ENCODE measurements at places on chromosomes 6 and 20.

- DNase-seq, result no peak
Measured at GRCh38 chr6:150557043-150557599, 42.6 kb upstream of the PLEKHG1 start.

DNA sequence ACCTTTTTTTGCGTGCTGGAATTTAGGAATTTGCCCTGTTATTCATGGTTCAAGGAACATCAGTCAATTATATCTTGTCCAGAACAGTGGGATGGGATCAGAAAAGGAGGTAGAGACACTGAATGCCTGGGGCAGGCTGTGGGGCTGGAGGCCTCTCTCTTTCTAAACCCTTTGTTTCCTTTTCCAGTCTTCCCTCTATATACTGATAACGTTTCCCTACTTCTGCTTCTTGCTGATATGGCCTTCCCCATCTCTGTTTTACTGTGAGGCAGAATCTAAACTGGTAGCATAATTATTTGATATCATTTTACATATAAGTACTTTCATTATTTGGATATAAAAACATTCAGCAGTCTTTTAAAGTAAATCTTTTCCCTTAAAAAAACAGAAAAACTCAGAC is 67.5 kb downstream of the DNAH8 start:
- no peak for DNase-seq

GRCh38 chr20:23639490-23639958 is 1.8 kb upstream of the CST3 start:
- DNase-seq, result no peak

DNA sequence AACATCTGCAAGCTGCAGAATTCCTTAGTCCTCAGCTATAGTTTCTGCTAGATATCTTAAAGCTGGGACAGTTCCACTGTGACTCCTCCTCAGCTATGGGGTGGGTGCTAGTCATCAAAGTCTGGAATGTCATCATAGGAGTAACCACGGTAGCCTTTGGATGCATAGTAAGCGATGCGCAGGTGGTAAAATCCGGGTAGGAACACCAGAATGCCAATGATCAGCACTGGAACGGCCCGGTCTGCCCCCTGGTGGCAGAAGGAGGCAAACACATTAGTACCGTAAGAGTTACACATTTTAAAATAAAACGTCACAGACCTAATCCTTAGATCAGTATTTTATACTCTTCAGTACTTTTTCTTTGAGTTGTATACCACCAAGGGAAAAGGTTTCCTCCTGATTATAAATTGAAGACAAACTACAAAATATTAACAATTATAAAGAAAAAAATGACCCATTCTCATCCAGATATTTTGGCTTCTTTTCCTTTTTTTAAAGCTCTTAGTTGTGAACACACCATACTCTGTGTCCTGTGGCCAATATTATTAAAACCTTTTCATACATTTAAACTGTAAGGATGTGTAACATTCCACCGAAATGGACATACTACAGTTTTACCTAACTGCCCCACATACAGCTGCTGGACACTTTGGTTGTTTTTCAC is 18.9 kb downstream of the PCNA start:
- peak; percentile 54 for DNase-seq

DNA sequence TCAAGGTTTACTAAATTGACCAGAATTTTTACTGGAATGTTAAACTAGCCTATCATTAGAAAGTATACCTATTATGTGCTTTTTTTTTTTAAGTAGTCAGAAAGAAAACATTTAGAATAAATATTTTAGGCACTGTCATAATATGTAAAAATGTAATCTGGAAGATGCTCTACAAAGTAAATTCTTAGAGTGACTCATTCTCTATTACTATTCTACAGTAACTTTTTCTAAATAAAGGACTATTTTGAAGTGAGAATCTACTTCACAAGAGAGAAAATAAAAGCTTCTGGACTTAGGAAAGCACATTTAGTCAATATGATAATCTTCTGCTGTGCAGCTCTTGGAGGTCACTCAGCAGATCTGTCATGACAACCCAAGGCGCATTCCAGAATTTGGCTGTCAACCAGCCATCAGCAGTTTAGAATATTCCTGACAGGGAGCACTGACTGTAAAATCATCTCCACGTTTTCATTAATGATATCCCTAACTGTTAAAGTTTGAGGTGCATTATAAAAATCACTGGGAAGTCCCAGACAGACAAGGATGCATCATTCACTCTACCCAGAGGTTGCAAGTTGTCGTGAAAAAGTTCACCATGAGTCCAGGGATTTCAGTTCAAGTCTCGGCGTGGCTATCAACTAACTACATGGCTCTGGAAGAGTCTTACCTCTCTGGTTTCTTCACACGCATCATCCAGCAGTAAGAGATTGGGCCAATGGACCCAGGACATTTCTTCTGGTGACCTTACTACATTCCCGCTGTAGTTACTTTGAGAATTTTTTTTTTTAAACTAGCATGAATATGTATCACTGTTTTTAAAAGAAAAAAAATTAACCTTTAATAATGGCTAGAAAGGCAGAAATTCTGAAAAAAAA is 374.9 kb downstream of the GJA1 start:
- DNase-seq, result no peak

- DNase-seq, result peak; percentile 51
Measured at GRCh38 chr6:134663800-134664535, 285.9 kb downstream of the ALDH8A1 start.

GRCh38 chr20:47325242-47325641 is 31.3 kb downstream of the ZMYND8 start:
- DNase-seq, result no peak

GRCh38 chr6:156698239-156699016 is 78.8 kb upstream of the ARID1B start:
- DNase-seq, result no peak

DNA sequence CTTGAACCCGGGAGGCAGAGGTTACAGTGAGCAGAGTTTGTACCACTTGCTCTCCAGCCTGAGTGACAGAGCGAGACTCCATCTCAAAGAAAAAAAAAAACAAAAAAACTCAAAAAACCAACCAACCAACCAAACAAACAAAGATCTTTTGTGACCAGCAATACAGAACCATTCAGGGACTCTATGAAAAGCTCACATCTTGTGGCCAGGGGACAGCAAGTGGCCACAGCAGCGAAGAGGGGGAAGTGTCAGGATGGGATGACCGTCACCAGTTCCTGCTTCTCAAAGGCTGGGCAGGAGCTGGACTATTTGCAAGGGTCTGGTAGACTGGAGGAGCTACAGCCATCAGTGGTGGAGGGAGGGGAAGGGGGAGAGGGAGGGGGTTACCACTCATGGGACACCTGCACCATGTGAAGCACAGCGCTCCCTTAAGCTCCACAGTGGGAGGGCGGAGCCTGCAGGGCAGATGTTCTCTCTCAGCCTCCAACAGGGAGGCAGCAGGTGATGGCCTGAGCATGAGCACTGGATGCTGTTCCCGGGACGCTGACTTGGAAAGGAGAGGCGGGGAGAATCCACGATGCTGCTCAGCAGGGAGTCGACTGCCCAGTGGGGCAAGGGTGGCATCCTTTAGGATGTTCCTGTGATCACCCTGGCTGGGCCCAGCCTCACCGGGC is 19.7 kb upstream of the ULBP3 start:
- DNase-seq, result no peak

- DNase-seq, result no peak
Measured at GRCh38 chr6:27043244-27043643, 204.3 kb upstream of the PRSS16 start.

DNA sequence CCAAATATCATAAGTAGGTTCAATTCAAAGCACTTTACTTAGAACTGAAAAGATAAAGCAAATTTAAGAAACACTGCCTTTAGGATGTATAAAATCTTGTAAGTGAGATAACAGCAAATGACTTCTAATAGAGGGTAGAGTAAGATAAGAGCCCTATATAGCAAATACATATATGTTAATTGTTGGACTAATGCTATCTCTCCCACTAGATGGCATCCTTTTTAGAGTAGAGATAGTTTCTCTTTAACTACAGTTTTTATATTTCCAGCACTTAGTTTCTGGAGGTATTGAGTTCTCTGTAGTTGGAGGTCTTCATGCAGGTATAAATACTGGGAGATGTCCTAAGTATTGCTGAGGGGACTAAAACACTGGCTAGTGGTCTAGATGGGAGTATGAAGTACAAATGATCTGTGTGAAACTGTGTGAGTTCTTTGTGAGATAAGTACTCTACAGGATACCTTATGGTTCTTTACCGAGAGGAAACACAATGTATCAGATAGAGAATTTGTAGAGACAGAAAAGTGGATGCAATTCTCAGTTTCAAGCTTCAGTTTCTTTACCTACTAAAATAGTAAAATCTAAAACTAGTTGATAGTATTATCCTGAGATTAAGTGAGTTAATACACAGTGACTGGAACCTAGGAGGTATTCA is 399.3 kb downstream of the KHDRBS2 start:
- DNase-seq, result no peak

GRCh38 chr6:166989427-166990032 is 9.7 kb upstream of the CEP43 start:
- peak; percentile 35 for DNase-seq

GRCh38 chr6:43476746-43477145 is 624 bp upstream of the TJAP1 start:
- no peak for DNase-seq

DNA sequence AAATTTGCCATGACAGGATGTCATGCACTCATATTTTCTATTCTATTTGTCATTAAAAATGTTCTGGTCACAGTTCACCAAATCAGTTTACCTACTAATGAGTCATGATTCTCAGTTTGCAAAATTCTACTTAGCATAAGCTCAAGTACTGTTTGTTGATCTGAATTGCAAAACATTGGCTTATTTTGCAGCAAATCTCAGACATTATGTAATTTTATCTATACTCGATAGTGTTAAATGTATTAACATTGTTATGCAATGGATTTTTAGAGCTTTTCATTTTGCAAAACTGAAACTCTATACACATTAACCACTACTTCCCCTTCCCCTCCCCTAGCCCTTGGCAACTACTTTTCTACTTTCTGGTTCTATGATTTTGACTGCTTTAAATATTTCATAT is 213.8 kb upstream of the ZFP64 start:
- DNase-seq, result no peak

- no peak for DNase-seq
Measured at GRCh38 chr6:146212781-146213180, 183.9 kb downstream of the GRM1 start.

DNA sequence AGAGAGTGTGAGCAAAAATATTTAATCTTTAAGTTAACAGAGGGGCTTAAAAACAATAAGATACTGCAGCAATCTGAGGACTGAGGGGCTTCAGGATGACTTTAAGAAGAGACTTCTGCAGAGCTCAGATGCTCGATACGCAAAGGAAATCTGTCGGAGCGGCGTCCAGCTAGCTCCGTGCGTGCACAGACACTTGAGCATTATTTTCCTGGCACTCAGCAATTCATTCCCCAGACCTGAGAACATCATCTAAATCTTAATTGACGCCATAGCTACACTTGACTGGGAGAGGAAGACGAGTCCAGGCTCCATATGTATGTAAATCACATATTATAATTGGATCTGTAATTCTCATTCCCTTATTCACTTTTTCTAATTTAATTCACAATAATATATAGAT is 228.2 kb downstream of the SOD2 start:
- DNase-seq, result no peak

DNA sequence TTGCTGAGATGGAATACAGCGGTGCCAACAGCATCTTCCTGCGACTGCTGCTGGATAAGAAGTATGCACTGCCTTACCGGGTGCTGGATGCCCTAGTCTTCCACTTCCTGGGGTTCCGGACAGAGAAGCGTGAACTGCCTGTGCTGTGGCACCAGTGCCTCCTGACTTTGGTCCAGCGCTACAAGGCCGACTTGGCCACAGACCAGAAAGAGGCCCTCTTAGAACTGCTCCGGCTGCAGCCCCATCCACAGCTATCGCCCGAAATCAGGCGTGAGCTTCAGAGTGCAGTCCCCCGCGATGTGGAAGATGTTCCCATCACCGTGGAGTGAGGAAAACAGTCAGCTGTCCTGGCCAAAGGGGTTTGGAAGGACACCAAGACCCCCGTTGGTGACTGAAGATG is 9.2 kb downstream of the CCND3 start:
- no peak for DNase-seq

DNA sequence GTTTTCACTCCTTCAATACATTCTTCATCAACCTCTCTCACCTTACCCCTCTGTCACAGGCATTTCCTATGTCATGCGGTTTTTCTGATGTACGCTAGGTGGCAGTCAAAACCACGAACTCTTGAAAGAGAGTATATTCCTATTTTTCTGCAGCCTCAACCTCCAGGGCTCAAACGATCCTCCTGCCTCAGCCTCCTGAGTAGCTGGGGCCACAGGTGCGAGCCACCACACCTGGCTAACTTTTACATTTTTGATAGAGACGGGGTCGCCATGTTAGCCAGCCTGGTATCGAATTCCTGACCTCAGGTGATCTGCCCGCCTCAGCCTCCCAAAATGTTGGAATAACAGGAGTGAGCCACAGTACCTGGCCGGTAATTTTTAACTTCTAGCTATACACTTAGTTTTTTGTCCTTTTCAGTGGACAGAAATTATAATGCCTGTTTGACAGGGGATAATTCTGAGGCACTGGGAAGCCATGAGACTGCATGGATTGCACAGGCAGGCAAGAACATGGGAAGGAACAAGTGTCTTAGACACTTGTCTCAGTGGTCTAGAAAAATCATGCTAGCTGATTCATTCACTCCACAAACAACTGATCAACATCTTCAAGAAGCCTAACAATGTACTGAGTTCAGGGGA is 22.5 kb upstream of the HFE start:
- DNase-seq, result no peak

DNA sequence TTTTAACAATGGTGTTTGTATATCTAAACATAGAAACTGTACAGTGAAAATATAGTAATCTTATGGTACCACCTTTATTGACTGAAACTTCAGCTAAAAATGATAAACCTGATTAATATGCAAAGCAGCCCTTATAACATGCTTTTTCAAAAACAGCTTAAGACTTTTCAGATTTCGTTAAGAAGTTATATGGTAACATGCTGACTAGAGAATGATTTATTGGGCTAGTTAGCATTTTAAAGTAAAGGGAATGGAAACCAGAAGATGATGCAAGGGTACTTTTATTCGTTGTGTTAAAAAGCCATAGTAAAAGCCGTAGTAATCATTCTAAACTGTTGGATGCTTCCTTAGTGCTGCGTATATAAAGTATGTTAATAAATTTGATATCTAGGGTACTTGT is 50.5 kb downstream of the CBFA2T2 start:
- no peak for DNase-seq

- peak; percentile 72 for DNase-seq
Measured at GRCh38 chr6:45930420-45931040, 85.1 kb downstream of the CLIC5 start.

All from T47D (cell line).